ENCODE measurements at places on chromosomes 4 and X.

- no peak overlapping the region for H3K4me3 ChIP-seq
- peaks cover 81% of the 10 kb centered on the region for H3K27me3 ChIP-seq
- no peaks in the 10 kb centered on the region for H3K36me3 ChIP-seq
Observed at GRCh38 chr4:8591626-8592365, 769 bp upstream of the CPZ start.

DNA sequence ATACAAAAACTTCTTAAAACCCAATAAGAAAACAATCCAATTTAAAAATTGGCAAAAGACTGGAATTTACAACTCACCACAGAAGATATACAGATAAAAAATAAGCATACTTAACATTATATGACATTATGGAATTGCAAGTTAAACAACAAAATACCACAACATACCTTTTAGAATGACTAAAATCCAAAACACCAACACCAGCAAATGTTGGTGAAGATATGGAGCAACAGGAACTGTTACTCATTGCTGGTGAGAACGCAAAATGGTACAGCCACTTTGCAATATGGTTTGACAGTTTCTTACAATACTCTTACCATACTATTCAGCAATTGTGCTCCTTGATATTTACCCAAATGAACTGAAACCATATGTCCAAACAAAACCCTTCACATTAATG lies 112.4 kb downstream of the ADGRL3 start:
- H3K27ac ChIP-seq: no peak overlapping the region
- no peaks in the 10 kb centered on the region for H3K27me3 ChIP-seq
- H3K36me3 ChIP-seq: no peaks in the 10 kb centered on the region
- H3K4me1 ChIP-seq: no peaks in the 10 kb centered on the region

GRCh38 chr4:135508006-135508714 lies 1306.6 kb upstream of the PABPC4L start:
- H3K27me3 ChIP-seq: no peaks in the 10 kb centered on the region
- no peaks in the 10 kb centered on the region for H3K36me3 ChIP-seq
- DNase-seq: no peak
- H3K4me3 ChIP-seq: no peak overlapping the region

DNA sequence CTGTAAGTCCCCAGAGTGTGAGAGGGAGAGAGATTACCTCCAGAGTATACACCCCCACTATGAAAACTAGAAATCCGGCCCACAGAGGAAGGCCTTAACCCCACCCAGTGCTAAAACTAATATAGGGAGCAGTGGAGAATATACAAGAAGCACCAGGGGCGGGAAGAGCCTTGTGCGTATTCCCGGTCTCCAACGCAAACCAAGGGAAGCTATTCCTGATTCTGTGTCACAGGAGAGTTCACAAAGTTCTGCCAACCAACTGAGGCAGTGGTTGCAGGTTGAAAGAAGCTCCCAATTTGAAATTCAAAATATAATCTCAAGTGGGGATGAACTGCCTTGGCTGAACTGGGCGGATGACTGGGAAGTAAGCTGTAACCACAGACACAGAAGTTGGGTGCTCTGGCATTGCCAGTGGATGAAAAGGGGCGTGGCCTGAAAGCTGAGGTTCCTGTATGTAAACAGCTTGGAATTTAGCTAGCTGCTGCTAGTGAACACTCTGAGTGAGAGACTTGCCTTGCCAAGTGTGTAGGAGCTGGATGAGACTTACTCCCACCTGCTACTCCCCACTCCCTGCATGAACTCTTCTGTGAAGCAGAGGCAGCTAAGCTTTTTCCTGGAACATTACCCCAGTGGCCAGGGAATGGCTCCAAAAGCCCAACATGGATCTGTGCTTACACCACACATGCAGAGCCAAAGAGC lies 32.7 kb downstream of the ELF2 start:
- peaks cover 59% of the 10 kb centered on the region for H3K4me1 ChIP-seq
- H3K27me3 ChIP-seq: no peaks in the 10 kb centered on the region
- no peak overlapping the region for H3K4me3 ChIP-seq
- no peaks in the 10 kb centered on the region for H3K36me3 ChIP-seq
- no peak overlapping the region for H3K27ac ChIP-seq
- DNase-seq: peak; percentile 55

DNA sequence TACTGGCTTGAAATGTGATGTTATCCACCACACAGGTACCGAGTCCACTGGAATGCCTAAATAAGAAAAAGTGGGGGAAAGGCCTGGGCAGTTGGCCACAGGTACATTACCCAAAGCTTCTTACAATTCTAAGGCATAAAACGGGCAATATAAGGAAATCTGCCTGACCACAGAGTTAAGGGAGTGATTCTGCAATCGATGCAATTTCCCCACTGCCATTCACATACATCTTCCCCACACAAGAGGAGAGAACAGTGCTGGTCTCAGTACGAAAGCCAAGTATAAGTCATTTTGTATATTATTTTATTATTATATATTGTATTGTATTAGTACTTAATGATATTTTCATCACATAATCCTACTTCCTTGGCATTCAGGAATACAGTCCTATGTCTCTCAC lies 30.6 kb downstream of the RFC1 start:
- H3K27me3 ChIP-seq: no peaks in the 10 kb centered on the region
- no peak overlapping the region for H3K4me3 ChIP-seq
- no peak for DNase-seq
- peaks cover 12% of the 10 kb centered on the region for H3K4me1 ChIP-seq
- H3K27ac ChIP-seq: no peak overlapping the region

DNA sequence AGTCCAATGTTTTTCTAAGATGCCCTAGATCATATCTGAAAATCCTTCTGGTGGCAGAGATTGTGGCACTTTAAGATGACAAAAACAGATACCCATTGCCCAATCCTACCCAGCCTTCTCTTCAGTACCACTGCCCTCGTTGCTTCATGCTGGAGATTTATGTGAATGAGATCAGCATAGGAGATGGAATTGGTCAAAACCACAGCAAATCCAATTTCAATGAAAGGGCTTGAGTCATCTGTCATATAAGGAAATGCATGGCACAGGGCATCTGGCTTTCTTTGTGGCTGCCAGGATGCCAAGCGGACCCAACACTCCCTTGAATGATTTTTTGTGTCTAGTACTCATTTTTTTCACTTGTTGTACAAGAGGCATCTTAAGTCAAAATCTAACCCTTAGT lies 16.8 kb downstream of the AFF2 start:
- H3K36me3 ChIP-seq: no peaks in the 10 kb centered on the region
- no peak for DNase-seq
- no peak overlapping the region for H3K4me3 ChIP-seq
- H3K27me3 ChIP-seq: no peaks in the 10 kb centered on the region
- no peak overlapping the region for H3K27ac ChIP-seq

DNA sequence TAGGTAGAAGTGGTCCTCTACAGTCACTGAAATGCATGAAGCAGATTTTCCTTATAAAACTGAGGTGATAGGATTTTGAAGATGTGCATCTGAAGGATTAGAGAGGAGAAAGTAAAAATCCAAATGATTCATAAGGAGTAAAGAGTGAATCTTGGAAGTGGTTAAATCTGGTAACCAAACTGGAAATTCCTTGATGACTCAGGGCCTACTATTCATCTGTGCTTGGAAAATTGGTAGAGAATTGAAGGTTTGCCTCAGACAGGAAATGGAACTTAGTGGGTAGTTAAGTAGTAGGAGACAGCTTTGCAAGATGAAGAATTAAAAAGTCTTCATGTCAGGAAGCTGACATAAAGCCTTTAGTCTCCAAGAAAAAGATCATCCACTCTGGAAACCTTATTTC lies 368.9 kb upstream of the CTSO start:
- no peaks in the 10 kb centered on the region for H3K27me3 ChIP-seq
- H3K4me3 ChIP-seq: no peak overlapping the region
- DNase-seq: no peak
- no peak overlapping the region for H3K27ac ChIP-seq
- H3K4me1 ChIP-seq: no peaks in the 10 kb centered on the region

GRCh38 chr4:42519803-42520417 lies 122.6 kb downstream of the SHISA3 start:
- H3K4me3 ChIP-seq: no peak overlapping the region
- no peaks in the 10 kb centered on the region for H3K27me3 ChIP-seq
- no peaks in the 10 kb centered on the region for H3K4me1 ChIP-seq
- no peak overlapping the region for H3K27ac ChIP-seq
- H3K36me3 ChIP-seq: peaks cover 32% of the 10 kb centered on the region

All from stomach (tissue), 19 donors.